ENCODE measurements at places on chromosomes 11 and 22.

- peak; percentile 90 for DNase-seq
Observed at GRCh38 chr22:31313366-31314147, 21.3 kb upstream of the PIK3IP1 start.

- peak; percentile 95 for DNase-seq
Observed at GRCh38 chr11:118619444-118620197, 12.2 kb downstream of the PHLDB1 start.

DNA sequence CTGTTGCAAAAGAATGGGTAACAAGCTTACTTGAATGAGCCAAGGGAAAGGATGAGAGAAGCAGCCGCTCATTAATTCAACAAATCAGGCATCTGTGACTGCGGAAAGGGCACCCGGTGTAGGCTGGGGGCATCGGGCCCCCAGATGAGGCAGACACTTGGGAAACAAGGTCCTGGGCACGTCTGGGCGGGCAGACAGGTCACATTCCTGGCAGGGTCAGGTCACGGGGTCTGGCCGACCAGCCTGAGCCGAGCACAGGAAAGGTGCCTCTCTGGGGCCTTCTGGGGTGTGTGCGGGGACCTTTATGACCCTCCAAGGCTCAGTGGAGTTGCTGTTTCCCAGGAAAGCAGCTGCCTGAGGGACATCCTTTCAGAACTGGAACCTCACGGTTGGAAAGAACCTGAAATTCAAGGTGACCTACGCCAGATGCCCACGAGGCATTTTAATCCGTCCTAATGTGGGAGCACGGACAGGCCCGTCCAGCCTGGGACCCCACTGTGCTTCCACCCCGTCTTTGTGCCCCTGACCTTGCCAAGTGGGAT is 57.1 kb downstream of the ST14 start:
- DNase-seq: no peak

- DNase-seq: peak; percentile 76
Observed at GRCh38 chr11:10302744-10303557, 1.9 kb upstream of the ADM start.

DNA sequence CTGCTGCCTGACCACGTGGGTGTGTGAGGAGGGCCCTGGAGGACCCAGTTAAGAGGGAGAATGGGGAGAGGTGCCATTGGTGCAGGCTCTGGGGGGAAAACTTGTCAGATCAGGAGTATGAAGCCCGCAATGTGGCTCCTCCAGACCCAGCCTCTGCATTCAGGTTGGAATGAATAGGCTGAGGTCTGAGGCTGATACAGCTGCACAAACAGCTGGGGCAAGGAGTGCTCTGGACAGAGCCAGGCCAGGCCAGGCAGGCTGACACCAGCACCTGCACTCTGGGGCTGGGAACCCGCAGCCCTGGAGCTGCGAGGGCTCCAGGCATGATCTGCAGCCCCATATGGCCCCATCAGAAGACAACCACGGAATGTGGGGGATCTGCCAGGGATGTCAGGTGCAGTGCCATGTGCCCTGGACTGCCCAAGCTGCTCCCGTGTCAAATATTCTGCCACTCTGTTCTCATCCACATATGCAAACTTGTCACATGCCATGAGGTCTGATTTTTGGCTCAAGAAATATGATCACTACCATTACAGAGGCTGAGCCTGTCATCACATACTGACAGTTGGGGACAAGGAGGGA is 27.2 kb upstream of the KCNJ11 start:
- DNase-seq: no peak

GRCh38 chr22:28829358-28830181 is 29.2 kb upstream of the XBP1 start:
- peak; percentile 86 for DNase-seq

GRCh38 chr22:31192513-31192912 is 19.6 kb upstream of the LIMK2 start:
- DNase-seq: no peak

DNA sequence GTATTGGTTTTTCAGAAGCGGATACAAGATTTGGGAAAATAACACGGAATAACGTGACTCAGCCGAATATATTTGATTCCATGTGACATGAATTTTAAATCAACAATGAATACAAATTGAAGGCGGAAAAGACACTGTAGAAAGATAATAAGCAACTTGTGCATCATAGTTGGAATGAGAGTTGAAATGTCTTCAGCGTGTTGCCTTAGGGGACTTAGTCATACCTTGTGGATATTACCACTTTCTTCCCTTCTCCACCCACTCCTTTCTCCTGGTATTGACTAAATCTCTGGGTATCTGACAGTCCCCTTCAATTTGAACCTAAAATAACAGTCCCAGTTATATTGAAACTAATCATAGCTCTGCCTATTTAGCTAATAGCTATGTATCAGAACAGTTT is 2373.1 kb upstream of the RAG2 start:
- DNase-seq: no peak

DNA sequence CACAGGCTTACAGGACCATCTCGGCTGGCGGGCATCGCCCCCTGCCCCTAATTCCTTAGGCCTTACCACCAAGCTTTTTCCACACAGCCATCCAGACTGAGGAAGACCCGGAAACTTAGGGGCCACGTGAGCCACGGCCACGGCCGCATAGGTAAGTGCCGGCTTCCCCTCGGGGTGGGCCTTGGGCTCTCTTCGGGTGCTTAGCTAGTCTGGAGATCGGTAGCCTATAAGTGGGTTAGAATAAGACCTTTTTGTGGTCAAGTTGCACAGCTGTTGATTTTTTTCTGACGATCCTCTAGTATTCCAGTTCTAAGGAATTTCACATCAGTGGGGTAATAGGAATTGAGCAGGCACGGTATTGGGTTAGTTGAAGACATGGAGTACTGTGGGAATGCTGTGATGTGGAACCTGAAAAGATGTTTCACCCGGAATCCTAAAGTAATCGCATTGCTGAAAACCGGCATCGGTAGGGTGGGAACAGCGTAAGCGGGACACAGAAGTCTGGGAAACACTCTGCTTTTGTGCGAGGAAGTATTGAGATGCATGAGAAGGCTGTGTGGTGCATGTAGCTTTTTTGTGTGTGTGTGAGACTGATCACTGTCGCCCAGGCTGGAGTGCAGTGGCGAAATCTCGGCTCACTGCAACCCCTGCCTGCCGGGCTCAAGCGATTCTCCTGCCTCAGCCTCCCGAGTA is 669 bp downstream of the RPL27A start:
- DNase-seq: no peak

GRCh38 chr22:40898850-40899357 is 37.0 kb upstream of the DNAJB7 start:
- peak; percentile 73 for DNase-seq

- peak; percentile 69 for DNase-seq
Observed at GRCh38 chr22:25114369-25115362, 85.0 kb upstream of the CRYBB3 start.

GRCh38 chr11:64644647-64645275 is 53.7 kb downstream of the SLC22A12 start:
- DNase-seq: no peak

GRCh38 chr22:50320671-50321325 is 6.0 kb downstream of the DENND6B start:
- DNase-seq: no peak

DNA sequence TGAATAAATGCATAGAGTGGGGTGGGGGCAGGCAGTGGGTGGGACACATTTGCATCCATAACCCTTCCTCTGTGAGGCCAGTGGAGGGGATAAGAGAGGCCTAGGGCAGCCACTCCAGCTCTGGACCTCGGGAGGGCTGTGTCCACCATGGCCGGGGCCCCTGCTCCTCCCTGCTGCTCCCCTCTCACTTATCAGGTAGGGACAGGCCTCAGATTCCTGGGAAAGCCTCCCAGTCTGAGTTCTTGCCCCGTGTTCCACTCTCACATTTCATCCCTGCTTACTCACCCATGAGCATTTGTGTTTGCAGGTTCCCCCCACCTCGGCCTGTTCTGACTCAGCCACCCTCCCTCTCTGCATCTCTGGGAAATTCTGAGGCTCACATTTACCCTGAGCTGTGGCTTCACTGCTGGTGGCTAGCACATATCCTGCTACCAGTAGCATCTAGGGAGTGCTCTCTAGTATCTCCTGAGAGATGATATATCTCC is 128.7 kb upstream of the TOP3B start:
- peak; percentile 90 for DNase-seq

- DNase-seq: no peak
Observed at GRCh38 chr11:117535850-117536411, 208.3 kb downstream of the CEP164 start.

GRCh38 chr11:63907063-63907462 is 9.9 kb downstream of the RCOR2 start:
- DNase-seq: no peak

GRCh38 chr11:126332221-126332711 is 23.2 kb upstream of the ST3GAL4 start:
- DNase-seq: peak; percentile 70

DNA sequence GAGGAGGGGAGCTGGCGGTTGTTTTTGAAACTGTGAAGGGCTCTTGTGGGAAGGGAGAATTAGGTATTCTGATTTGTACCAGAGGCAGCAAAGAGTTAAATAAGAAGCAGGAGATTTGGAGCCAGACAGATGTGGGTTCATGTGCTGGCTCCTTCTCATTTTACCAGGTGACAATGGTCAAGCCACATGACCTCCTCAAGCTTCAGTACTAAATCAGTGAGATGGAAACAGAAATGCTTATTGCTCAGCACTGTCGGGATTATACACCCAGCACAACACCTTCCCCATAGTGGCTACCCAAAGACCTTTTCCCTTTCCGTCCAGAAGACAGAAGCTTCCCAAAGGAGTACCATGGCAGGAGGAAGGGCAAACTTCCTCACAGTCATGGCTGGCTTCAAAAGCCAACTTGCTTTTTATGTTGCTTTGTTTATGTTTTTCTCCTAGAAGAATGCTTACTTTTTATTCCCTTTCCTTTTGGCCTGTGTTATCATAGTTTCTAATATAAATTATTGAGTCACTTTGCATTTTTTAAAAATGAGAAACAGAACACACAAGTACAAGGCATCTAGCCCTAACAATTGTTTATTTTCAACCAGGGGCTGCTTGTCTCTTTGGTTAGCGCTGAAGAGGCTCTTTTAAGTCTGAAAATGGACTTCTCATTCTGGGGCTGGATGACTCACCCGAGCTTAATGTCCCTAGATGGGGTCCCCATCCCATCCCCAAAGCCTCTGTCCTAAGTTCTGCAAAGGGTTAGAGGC is 181.5 kb upstream of the ZBED5 start:
- DNase-seq: no peak

- no peak for DNase-seq
Observed at GRCh38 chr11:116070520-116070919, 566.3 kb upstream of the CADM1 start.

DNA sequence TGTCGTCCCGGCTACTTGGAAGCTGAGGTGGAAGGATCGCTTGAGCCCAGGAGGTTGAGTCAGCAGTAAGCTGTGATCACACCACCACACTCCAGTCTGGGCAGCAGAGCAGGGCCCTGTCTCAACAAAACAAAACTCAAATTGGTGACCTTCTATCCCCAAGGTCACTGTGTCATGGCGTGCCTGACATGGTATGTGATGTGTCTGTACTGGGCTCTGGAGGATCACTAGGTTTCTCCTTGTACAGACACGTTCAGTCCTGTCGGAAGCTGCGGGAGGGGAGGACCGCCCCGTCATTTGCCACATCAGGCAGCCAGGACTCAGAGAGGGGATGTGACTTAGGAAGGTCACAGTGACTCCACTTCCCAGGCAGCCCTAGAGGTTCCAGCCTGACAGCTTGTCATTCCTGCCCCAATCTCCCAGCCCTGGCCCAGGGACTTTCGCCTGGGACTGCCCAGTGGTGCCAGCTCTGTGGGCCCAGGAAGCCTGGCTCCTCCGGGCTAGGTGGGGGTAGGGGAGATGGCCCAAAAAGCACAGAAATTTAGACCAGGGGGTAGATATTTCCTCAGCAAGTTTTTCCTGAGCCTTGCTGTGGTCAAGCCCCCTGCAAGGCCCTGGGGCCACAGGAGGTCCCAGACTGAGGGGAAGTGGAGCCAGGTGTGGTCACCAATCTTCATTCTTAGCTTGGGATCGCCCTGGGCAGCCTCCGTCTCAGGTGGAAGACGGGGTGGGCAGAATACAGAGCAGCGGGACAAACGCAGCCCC is 53.2 kb downstream of the TRIOBP start:
- DNase-seq: peak; percentile 65

DNA sequence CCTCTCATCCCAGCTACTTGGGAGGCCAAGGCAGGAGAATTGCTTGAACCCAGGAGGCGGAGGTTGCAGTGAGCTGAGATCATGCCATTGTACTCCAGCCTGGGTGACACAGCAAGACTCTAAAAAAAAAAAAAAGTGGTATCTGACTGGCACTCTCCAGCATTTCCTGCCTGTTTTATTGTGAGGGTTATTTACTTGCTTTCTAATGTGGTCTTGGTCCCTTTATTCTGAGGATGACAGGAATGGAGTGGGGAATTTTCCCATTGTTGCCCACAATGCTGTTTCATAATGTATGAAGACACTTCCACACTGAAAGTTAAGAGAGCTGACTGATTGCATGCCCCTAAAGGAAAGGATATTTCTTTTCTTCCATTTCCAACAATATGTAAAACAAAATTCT is 286.5 kb upstream of the MTNR1B start:
- peak; percentile 55 for DNase-seq

DNA sequence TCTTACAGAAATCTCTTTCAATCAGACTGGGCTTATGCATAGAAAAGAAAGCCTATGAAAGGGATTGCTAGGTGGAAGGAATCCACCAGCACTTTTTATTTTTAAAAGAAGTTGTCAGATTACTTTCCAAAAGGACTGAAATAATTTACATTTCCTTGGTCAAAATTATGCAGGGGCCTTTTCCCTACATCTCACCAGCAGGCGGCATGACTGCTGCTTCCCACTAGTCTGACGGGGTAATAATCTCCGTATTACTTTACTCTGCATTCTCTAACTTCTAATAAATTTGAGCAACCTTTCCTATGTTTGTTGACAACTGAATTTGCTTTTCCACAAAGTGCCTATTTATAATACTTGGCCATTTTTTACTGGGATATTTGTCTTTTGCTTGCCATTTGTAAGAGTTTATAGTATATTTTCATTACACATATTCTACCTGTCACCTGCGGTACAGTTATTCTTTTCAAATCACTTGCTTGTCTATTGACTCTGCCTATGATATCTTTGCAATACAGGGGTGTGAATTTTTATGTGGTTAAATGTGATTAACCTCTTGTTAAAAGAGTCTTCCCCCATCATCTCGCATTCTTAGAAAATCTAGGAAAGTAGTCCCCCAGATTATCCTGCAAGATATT is 51.9 kb upstream of the USP47 start:
- DNase-seq: peak; percentile 46

GRCh38 chr11:109958131-109958820 is 134.9 kb upstream of the ZC3H12C start:
- DNase-seq: no peak

GRCh38 chr22:38016182-38017151 is 32.1 kb upstream of the SOX10 start:
- peak; percentile 79 for DNase-seq

DNA sequence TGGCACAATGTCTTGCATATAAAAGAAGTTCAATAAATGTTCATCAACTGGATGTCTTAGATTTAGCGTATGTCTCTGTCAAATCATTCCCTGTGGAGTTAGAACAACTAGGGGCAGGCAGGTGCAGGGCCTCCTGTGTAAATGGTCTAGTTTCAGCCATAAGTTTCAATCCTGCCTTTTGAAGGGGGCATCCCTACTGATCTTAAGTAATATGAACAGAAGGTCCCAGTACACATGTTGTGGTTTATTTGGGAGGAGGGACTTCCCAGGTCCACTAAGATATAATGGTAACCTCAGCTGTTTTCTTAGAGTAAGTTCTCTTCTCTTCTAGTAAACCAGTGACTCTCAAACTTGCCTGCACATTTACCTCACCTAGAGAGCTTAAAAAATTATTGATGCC is 19.8 kb downstream of the TTC12 start:
- DNase-seq: no peak

- peak; percentile 80 for DNase-seq
Observed at GRCh38 chr11:112241486-112241885, 15.3 kb downstream of the PTS start.

- peak; percentile 76 for DNase-seq
Observed at GRCh38 chr22:29503811-29504372, 23.9 kb downstream of the NEFH start.

All from astrocyte of the hippocampus (primary cell).